Mesothelial cell of epicardium (in vitro differentiated cells): ENCODE measurements at places on chromosomes 3 and 15. TPM values are rescaled to one million over a fixed set of nuclear protein-coding genes. Genes with fewer than 3 reads are reported as not detected.

Gene FBLN2
- 63.3 to 68.6 TPM (median 67.5 TPM) in 3 replicates for total RNA-seq

Gene TMA7
- total RNA-seq, result 183 to 192 TPM (median 186 TPM) in 3 replicates

Gene BAHD1
- total RNA-seq, result 23.8 to 25.0 TPM (median 23.9 TPM) in 3 replicates

Gene GRAMD2A
- total RNA-seq, result 2.0 to 3.5 TPM (median 2.6 TPM) in 3 replicates

Gene POTEB3
- not detected in 3 replicates for total RNA-seq

DNA sequence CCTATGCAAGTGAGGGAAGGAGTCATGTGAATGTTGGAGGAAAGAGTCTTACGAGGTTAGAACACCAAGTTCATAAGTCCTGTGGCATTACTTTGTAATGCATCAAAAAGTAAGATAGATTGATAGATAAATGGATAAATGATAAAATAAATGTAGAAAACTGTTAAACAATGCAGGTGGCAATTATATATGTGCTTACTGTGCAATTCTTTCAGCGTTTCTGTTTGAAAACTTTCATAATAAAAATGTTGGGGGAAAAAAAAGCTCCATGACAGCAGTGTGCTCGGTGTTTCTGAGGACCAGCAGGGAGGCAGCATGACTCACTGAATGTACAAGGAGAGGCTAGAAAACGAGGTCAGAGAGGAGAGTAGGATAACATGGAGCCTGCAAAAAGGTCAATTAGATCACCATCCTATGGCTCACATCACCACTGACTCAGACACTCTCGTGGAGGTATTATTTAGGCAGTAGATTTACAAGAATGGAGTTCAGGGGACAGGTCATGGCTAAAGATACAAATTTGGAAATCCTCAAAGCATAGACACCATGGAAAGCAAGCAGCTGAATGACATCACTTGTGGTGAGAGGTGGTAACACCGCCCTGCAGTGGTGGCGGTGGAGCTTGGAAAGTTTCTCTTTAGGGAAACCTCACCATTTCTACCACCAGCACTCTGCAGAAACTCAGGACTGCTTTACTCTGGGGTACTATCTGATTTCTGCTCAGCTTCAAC is 219.8 kb downstream of the CTNNB1 start:
- no peaks in the 10 kb centered on the region for H3K36me3 ChIP-seq
- H3K4me3 ChIP-seq, result no peak overlapping the region
- DNase-seq, result no peak
- no peaks in the 10 kb centered on the region for H3K27me3 ChIP-seq
- no peaks in the 10 kb centered on the region for H3K4me1 ChIP-seq

DNA sequence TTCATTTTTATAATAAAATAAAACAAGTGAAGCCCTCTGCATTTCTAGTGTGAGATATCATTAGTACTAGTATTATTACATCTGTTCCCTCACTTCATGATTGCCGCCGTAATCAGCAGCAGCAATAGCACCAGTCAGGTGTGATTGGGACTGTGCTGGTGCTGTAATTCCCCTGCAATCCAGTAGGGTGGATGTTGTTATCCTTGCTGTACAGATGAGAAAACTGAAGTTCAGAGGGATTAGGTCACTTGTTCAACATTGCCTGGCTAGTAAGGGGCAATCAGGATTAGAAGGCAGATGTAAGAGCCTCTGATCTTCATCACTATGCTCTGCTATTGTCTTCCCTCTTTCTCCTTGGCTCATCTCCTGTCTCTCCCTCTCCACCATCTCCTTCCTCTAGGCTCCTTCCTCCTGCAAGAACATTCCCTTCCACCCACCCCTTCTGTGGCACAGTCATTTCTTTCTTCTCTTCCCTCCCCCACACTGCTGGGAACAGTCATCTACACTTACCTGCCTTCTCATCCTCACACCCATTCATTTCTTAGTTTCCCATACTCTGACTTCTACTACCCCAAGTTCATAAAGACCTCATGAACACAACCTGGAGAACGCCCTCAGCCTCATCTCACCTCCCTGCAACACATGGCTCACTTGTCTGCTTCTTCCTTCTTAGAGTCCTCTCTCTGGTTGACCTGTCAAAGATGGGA is 29.7 kb downstream of the CRYGS start:
- no peak overlapping the region for H3K27ac ChIP-seq
- no peak overlapping the region for H3K4me3 ChIP-seq
- H3K27me3 ChIP-seq, result peaks cover 61% of the 10 kb centered on the region
- no peaks in the 10 kb centered on the region for H3K36me3 ChIP-seq

GRCh38 chr3:120601554-120601953 is 5.4 kb downstream of the NDUFB4 start:
- H3K4me1 ChIP-seq, result peaks cover 2% of the 10 kb centered on the region
- no peak overlapping the region for H3K4me3 ChIP-seq

DNA sequence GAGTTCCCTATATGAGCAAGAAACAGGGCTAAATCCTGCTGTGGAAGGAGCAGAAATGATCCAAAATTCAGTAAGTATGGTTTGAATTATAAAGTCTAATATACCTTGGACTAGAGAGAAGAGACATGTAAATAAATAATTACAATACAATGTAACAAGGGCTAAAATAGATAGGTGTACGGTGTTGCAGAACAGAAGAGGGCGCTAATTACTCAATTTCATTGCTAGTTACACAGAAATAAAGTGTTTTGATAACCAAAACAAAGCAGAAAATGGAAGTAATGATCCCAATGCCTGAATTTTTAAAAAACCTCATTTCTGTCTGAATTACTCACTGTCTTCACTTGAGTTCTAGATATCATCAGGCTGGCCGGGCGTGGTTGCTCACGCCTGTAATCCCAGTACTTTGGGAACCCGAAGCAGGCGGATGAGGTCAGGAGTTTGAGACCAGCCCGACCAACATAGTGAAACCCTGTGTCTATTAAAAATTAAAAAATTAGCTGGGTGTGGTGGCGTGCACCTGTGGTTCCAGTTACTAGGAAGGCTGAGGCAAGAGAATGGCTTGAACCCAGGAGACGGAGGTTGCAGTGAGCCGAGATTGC is 8.3 kb upstream of the PLCH1 start:
- H3K27me3 ChIP-seq, result no peaks in the 10 kb centered on the region
- H3K27ac ChIP-seq, result no peak overlapping the region
- peaks cover 10% of the 10 kb centered on the region for H3K4me1 ChIP-seq
- no peak for DNase-seq

DNA sequence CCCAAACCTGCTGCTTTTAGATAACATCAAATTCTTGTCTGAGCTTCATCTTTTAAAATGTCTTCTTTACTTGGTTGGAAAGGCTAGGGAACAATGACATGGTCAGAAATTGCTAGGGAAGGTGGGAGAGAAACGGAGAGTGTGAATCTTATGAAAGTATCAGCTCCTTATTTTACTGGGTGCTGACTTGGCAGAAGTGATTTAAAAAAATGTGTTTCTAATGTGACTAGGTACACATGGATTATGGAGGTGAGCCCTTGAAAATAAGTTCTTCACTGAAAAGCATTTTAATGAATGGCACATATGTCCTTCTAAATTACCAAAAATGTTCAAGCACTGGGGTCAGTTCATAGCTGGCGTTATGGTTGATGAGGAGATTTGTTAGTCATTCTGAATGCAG is 54.0 kb upstream of the PPARG start:
- no peak overlapping the region for H3K4me3 ChIP-seq
- peaks cover 3% of the 10 kb centered on the region for H3K27me3 ChIP-seq
- no peak for DNase-seq
- peaks cover 28% of the 10 kb centered on the region for H3K4me1 ChIP-seq
- H3K36me3 ChIP-seq, result no peaks in the 10 kb centered on the region

- DNase-seq, result no peak
- peaks cover 39% of the 10 kb centered on the region for H3K27me3 ChIP-seq
- H3K4me3 ChIP-seq, result no peak overlapping the region
- H3K36me3 ChIP-seq, result peaks cover 5% of the 10 kb centered on the region
Measured at GRCh38 chr15:69749797-69750196, 297.2 kb downstream of the RPLP1 start.

GRCh38 chr3:172591125-172591605 is 67.9 kb upstream of the TNFSF10 start:
- H3K4me1 ChIP-seq, result peaks cover 19% of the 10 kb centered on the region
- no peak overlapping the region for H3K4me3 ChIP-seq
- H3K27ac ChIP-seq, result no peak overlapping the region

DNA sequence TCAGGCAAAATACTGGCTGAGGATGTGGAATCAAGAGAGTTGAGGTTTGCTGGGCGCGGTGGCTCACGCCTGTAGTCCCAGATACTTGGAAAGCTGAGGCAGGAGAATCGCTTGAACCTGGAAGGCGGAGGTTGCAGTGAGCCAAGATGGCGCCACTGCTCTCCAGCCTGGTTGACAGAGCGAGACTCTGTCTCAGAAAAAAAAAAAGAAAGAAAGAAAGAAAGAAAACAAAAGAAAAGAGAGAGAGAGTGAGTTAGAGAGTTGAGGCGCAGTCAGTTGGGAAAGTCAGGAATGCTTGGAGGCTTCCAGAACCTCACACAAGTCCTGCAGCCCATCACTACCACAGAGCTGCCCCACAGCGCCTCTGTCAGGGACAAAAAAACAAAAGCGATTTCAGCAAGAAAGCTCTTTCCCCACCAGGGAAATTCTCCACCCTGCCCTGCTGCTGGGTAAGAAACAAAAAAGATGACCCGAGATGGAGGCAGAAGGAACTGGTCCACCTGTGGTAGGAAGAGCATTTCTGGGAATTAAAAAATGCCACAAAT is 13.8 kb downstream of the HDC start:
- H3K27ac ChIP-seq, result no peak overlapping the region
- no peak overlapping the region for H3K4me3 ChIP-seq
- DNase-seq, result no peak
- H3K36me3 ChIP-seq, result no peaks in the 10 kb centered on the region

GRCh38 chr3:130480736-130481135 is 36.2 kb upstream of the COL6A6 start:
- no peak for DNase-seq
- no peak overlapping the region for H3K4me3 ChIP-seq
- H3K36me3 ChIP-seq, result no peaks in the 10 kb centered on the region
- no peaks in the 10 kb centered on the region for H3K27me3 ChIP-seq
- H3K4me1 ChIP-seq, result peaks cover 10% of the 10 kb centered on the region

- DNase-seq, result no peak
- peaks cover 28% of the 10 kb centered on the region for H3K4me1 ChIP-seq
- H3K27ac ChIP-seq, result no peak overlapping the region
- H3K27me3 ChIP-seq, result peaks cover 53% of the 10 kb centered on the region
Measured at GRCh38 chr15:101500865-101501551, 11.5 kb upstream of the PCSK6 start.

- H3K36me3 ChIP-seq, result no peaks in the 10 kb centered on the region
- no peaks in the 10 kb centered on the region for H3K27me3 ChIP-seq
- H3K4me3 ChIP-seq, result no peak overlapping the region
- no peak overlapping the region for H3K27ac ChIP-seq
- no peak for DNase-seq
Measured at GRCh38 chr3:141326123-141326522, 42.2 kb upstream of the ZBTB38 start.

GRCh38 chr3:152610622-152611021 is 224.3 kb upstream of the P2RY1 start:
- no peaks in the 10 kb centered on the region for H3K27me3 ChIP-seq
- no peak for DNase-seq
- H3K36me3 ChIP-seq, result no peaks in the 10 kb centered on the region
- H3K4me3 ChIP-seq, result no peak overlapping the region

- H3K4me3 ChIP-seq, result peak overlapping the region; percentile 47
- H3K36me3 ChIP-seq, result no peaks in the 10 kb centered on the region
- H3K27me3 ChIP-seq, result no peaks in the 10 kb centered on the region
- H3K4me1 ChIP-seq, result no peaks in the 10 kb centered on the region
Measured at GRCh38 chr15:51077221-51078153, 17.2 kb downstream of the TNFAIP8L3 start.

GRCh38 chr15:37425541-37425940 is 325.2 kb upstream of the MEIS2 start:
- H3K36me3 ChIP-seq, result no peaks in the 10 kb centered on the region
- H3K4me3 ChIP-seq, result no peak overlapping the region
- DNase-seq, result no peak
- H3K4me1 ChIP-seq, result no peaks in the 10 kb centered on the region
- no peak overlapping the region for H3K27ac ChIP-seq

- H3K36me3 ChIP-seq, result no peaks in the 10 kb centered on the region
- no peaks in the 10 kb centered on the region for H3K27me3 ChIP-seq
- H3K4me1 ChIP-seq, result peaks cover 7% of the 10 kb centered on the region
- no peak overlapping the region for H3K4me3 ChIP-seq
- H3K27ac ChIP-seq, result peak overlapping the region; percentile 37
Measured at GRCh38 chr3:174767853-174768382, 91.2 kb upstream of the NAALADL2 start.

DNA sequence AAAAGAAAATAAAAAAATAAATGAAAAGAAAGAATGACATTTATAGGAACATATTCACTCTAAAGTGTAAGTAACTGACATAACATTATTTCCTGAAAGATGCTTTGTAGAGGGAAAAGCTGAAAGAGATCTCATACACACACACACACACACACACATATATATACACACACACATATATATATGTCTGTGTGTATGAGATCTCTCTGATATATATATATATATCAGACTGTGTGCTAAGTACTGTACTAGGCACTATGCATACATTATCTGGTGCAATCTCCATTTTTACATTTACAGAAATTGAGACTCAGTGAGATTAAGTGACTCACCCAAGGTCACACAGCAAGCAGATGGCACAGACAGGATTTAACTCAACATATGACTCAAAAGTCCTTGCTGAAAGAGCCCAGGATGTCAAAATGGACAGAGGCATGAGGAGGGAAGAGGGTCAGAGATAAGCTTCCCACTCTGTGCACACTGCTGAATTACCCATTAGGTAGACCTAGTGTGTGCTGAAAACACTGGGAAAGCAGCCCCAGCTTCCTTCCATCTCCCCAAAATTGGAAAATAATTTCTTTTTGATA is 15.0 kb downstream of the BHLHE40 start:
- no peaks in the 10 kb centered on the region for H3K27me3 ChIP-seq
- H3K27ac ChIP-seq, result no peak overlapping the region
- DNase-seq, result no peak
- peaks cover 17% of the 10 kb centered on the region for H3K4me1 ChIP-seq
- H3K4me3 ChIP-seq, result no peak overlapping the region

- no peaks in the 10 kb centered on the region for H3K27me3 ChIP-seq
- H3K4me1 ChIP-seq, result no peaks in the 10 kb centered on the region
- no peak overlapping the region for H3K4me3 ChIP-seq
- no peak overlapping the region for H3K27ac ChIP-seq
- H3K36me3 ChIP-seq, result no peaks in the 10 kb centered on the region
- no peak for DNase-seq
Measured at GRCh38 chr3:155651489-155652218, 93.2 kb downstream of the PLCH1 start.

DNA sequence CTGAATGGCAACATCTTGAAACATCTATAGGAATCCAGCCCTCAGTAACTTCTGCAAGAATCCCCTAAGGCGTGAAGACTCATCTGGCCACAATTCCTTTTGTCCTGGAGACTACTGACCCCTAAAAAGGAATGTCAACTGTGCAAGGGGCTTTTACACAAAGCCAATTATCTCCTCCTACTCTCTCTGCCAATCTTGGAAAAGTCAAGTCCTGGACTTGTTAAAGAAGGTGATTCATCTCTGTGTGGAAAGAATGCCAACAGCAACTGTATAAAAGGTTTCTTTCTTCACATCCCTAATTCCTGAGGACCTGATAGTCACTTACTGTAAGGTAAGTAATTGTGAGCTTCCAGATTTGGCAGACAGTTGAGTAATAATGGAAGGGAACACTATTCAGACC is 22.3 kb downstream of the THRB start:
- no peaks in the 10 kb centered on the region for H3K27me3 ChIP-seq
- H3K27ac ChIP-seq, result no peak overlapping the region
- H3K4me1 ChIP-seq, result no peaks in the 10 kb centered on the region
- H3K36me3 ChIP-seq, result no peaks in the 10 kb centered on the region
- no peak for DNase-seq

- H3K4me3 ChIP-seq, result no peak overlapping the region
- H3K27ac ChIP-seq, result no peak overlapping the region
- no peaks in the 10 kb centered on the region for H3K36me3 ChIP-seq
- no peaks in the 10 kb centered on the region for H3K27me3 ChIP-seq
- H3K4me1 ChIP-seq, result no peaks in the 10 kb centered on the region
Measured at GRCh38 chr3:126344380-126345041, 12.7 kb downstream of the KLF15 start.

GRCh38 chr3:147881933-147882332 is 472.8 kb downstream of the ZIC1 start:
- DNase-seq, result no peak
- peaks cover 1% of the 10 kb centered on the region for H3K36me3 ChIP-seq
- H3K4me1 ChIP-seq, result peaks cover 2% of the 10 kb centered on the region
